ENCODE measurements at places on chromosomes 6 and 20.

DNA sequence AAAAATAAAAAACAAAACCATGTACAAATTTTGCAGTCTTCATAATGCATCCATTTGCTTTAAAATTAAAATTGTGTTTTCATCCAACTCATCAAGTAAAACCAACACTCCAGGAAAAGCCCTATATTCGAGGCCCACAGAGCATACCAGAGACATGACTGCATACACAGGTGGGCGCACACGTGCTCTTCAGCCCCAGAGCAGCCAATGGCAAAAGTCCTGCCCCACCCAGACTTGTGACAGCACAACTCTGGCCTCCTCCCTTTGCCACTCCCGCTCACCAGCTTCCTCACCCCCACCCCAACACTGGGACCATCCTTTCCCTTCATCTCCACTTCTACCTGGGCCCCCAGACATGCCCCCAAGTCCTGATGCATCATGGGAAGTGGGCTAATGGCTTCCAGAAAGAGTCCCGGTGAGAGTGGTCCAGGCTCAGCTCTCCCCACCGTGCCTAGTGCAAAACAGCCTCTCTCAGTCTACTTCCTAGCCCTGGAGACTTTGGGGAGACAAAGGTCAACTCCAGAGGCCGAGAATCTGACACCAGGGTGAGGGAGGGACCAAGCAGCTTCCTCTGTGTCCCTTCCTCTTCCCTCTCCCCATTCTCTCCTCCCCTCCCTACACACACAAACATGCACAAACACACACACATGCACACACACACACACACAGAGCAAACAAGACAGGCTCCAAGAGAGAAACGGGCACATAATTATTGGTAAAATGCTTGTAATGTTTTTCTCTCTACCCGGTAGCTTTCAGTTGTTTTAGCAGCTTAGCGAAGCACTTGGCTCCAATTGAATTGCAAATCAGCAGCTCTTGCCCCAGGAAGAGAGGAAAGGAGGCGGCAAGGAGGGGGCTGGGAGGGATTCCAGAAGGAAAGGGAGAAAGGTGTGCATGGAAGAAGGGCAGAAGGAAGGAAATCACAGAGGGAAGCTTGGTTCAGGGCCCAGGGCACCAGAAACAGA is 14.3 kb downstream of the GRM4 start:
- DNase-seq: no peak

- DNase-seq: no peak
These were observed 60.9 kb downstream of the C6orf58 start for GRCh38 chr6:127637830-127638409.

GRCh38 chr20:2867081-2867864 is 6.0 kb upstream of the PTPRA start:
- DNase-seq: no peak

GRCh38 chr6:118876814-118877213 is 17.1 kb upstream of the ASF1A start:
- no peak for DNase-seq

- no peak for DNase-seq
These were observed 172.3 kb downstream of the EPM2A start for GRCh38 chr6:145562771-145563615.

DNA sequence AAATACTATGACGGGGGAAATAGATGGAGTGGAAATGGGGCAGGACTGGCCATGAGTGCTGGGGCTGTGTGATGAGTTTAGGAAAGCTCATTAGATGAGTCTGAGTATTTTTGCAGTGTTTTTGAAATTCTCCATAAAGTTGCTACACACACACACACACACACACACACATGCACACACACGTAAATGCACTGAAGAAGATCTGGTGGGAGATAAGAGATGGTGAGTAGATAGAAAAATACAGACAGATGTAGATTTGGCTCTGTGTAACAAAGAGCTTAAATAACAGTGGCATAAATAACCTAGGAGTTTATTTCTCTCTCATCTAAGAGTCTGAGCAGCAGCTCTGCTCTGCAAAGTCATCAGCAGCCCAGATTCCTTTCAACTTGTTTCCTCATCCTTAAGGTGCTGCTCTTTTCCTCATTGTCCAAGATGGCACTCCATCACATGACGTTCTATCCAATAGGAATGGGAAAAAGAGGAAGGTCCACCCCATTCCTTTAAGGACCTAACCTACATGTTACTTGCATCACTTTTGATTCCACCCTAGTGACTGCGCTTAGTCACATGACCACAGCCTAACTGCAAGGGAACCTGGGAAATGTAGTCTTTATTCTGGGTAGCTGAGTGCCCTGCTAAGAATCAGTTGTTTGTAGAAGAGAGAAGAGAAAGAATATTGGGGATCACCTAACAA is 76.4 kb downstream of the EYA2 start:
- no peak for DNase-seq

DNA sequence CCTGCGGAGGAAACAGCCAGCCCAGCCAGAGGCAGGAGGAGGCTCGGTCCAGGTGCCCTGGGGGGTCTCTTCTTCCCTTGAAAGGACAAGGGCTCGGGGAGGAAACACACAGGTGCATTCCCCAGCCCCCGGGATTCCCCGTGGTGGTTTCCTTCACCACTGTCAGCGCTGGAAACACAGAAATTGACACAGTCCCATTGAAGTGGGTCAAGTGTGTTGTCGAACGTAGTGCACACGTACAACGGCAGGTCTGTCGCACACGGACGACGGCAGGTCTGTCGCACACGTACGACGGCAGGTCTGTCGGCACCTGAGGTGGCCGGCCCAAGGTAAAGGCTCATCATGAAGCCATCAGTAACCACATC is 80.9 kb downstream of the DLL1 start:
- DNase-seq: no peak

DNA sequence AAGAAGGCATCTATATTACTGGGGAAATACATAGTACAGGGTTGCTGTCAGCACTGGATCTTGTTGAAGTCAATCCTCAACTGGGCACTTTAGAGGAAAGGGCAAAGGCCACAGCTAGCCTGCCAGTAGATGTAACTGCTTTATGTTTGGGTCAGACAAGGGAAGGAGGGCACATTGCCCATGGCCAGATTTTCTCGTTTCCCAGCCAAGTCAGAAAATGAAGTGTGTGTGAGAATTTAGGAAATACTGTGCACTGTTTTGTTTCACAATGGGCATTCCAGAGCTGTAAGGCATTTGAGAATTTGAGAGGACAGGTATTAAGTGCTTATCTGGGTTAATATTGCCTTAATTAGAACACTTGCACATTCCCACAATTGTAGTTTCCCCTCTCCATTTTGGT is 183.9 kb upstream of the MCHR2 start:
- DNase-seq: no peak

GRCh38 chr6:139030228-139030963 is 1.9 kb downstream of the ABRACL start:
- DNase-seq: no peak

DNA sequence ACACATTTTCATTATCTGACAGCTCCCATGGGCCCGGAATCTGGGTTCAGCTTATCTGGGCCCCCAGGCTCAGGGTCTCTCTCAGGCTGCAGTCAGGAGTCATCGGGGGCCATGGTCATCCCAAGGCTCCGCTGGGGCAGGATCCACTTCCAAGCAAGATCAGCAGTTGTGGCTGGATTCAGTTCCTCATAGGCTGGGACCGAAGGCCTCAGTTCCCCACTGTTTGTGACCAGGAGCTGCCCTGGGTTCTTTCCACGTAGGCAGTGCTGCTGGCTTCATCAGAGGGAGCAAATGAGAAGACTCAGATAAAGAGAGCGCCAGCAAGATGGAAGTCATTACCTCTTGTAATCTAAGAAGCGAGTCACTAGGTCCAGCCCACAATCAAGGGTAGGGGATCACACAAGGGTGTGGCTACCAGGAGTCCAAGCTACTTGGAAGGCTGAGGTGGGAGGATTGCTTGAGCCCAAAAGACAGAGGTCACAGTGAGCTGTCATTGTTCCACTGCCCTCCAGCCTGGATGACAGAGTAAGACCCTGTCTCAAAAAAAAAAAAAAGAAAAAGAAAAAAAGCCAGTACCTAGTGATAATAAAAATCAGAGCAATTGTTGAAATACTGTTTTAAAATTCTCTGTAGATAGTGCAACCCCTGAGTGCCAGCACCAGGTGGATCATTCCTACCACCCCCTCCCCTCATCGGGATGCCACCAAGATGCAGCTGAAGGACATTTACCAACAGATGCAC is 162.7 kb downstream of the NFATC2 start:
- DNase-seq: no peak

GRCh38 chr6:69865126-69865525 is 1.2 kb upstream of the COL19A1 start:
- DNase-seq: no peak

- no peak for DNase-seq
These were observed 474.6 kb downstream of the COL12A1 start for GRCh38 chr6:74731204-74731603.

All from activated CD8-positive, alpha-beta memory T cell treated with anti-CD3 and anti-CD28 coated beads for 4 hours (primary cell).